Stromal cell of bone marrow (primary cell): ENCODE measurements at places on chromosomes 2 and 18.

- no peak for DNase-seq
These were observed 442.5 kb upstream of the ZNF804A start for GRCh38 chr2:184155791-184156190.

DNA sequence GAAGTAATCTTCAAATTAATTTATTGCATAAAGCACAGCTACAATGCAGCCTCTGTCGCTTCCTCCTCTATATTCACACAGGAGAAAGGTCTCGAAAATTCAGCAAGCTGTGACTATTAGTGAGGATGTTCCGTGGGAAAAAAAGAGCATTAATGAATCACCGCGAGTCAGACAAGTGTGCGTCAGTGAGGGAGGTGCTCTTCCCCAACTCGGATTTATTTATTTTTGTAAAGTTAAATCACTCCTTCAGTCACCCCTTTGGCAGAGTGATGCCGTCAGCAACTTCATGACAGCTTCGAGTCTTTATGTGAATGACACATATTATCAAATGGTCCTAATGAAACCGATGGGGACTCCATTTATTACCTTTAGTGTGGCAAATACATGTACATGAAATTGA, 648.9 kb upstream of the SALL3 start:
- DNase-seq, result no peak

DNA sequence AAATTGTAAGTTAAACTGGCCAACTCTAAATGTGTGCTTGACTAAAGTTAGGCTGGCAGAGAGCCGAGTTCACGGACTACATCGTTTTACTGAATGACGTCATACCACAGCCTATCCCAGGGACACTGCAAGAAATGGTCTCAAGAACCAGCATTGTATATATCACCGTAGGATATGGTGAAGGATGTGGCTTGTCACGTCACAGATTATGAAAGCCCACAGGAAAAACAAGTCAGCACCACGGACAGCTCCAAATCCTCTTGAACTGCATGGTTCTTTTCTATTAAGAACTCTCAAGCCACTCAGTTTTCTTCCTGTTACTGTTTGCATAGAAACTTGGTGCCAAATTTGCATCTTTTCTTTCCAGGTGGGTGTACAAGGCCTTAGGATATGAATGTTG, 85.1 kb upstream of the ACAA2 start:
- peak; percentile 41 for DNase-seq

DNA sequence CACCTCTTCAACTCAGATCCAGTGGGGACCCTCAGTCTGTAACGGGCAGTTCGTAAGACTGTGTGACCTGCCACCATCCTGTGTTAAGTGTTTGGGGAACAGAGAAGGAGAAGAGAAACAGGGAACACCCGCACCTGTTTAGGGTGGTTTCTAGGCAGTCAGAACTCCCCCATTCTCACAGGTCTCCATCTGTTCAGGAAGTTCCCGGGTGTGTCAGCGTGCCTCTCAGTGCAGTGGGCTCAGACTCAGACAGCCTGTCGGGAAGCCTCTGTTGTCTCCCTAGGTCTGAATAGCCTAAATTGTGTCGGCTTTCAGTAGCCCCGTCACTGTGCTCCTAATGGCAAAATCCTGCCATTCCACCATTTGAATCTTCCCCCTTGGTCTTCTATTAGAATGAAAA, 256.6 kb downstream of the LOXHD1 start:
- DNase-seq, result no peak

DNA sequence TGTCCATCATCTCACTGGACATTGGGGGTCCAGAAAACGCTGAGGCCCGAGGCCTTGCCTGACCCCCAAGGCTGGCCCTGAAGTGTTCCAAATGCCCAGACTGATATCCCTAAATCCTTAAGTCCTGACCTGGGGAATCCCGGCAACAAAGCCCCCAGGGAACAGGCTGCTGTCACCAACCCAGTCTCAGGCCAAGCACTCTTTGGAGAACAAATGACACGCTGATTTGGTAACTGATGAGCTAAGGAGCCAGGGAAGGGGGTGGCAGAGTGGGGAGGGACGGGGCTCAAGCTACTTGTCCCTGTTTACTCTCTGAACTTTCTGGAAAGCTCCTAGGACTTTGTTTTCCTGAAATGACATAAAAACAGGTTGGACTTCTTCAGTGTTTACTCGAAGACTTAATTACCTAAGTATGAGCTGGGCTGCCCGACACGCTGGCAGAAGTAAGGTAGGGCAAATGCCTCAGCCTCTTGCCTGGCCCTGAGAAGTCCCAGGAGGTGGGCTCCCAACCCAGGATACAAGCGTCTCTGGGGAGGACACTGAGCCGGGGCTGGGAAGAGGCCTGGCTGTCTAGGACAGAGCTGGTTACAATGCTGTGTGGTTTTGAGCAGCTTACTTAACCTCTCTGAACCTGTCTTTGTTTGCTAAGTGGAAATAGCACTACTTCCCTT, 105.5 kb upstream of the GLI2 start:
- no peak for DNase-seq

DNA sequence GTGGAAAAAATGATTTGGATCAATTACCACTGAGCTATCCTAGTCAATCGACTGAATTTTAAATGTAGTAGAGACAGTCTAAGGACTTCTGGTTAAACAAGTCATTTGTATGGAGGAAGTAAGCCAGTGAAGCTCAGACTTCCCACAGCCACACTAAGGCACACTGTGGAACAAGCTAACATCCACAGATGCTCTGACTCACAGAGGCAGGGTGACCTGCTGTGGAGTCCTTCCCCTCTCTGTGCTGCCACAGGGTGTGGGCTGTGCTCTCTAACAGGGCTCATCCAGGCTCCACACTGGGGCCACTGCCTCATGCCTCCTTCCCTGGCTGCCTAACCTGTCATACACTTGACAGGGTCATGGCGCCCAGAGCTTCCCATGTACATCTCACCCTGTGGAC, 351.0 kb downstream of the GALR1 start:
- no peak for DNase-seq

GRCh38 chr18:46566111-46566510, 90.9 kb downstream of the LOXHD1 start:
- DNase-seq, result no peak
